ENCODE measurements at places on chromosomes 2 and 18.

DNA sequence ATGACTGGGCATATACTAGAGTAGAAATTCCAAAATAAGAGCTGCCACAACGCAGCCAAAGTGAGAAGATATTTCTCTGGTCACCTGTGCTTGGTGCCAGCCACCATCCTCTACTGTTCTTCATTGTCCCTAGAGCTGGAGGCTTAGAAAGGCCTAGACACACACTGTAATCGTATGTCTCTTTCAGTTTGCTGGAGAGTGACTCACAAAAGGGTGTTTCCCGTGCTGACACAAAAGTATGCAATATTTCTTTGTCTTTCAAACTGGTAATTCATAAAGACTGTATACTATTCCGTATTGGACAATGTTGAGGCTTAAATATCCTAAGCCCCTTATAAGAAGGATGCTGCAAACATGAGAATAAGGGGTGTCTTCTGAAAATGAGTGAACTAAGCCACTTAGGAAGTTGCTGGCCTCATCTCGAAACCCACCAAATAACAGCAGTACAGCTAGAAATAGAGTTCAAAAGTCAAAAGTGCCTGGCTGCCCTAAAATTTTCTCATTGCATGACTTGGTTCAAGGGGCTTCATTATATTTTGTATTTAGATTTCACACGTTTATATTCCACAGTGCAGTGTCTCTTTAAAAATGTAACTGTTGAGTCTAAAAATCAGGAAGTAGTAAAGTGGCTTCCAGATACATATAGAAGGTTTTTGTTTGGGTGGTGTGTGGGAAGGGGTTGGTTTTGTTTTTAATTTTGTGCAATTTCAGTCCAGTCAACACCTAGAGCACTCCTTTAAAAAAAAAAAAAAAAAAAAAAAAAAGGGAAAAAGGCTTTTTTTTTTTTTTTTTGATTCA is 601.1 kb downstream of the ARHGAP15 start:
- peak; percentile 27 for DNase-seq

- no peak for DNase-seq
Measured at GRCh38 chr2:72106978-72107377, 40.7 kb downstream of the CYP26B1 start.

GRCh38 chr2:3611589-3611988 is 16.7 kb downstream of the COLEC11 start:
- no peak for DNase-seq

DNA sequence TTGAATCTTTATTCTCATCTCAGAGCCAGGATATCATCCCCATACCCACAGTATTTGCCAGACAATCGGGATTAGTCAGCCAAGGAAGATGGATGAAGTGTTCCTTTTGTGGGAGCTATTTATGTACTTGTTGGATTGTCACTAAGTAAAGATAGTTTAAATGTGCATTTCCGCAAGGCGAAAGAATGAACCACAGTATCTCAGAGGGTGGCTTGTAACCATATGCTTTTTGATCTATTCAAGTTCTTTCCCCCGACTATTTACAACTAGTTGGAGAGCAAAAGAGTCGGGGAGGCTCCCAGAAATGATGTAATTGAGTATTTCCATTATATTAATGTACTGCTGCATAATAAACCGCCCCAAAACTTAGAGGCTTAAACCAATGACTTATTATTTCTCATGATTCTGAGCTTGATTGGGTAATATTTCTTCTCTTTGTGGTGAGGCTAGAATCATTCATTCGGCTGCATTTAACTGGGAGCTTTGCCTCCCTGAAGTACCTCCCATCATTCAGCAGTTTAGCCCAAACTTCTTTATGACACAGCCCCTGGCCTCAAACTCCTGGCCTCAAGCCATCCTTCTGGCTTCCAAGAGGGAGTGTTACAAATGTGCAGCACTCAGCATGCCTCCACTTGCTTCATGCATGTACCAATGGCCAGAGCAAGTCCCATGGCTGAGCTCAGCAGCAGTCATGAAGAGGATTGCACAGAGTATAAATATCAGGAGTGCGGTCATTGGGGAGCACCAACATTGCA is 423.7 kb downstream of the METTL4 start:
- DNase-seq: no peak

DNA sequence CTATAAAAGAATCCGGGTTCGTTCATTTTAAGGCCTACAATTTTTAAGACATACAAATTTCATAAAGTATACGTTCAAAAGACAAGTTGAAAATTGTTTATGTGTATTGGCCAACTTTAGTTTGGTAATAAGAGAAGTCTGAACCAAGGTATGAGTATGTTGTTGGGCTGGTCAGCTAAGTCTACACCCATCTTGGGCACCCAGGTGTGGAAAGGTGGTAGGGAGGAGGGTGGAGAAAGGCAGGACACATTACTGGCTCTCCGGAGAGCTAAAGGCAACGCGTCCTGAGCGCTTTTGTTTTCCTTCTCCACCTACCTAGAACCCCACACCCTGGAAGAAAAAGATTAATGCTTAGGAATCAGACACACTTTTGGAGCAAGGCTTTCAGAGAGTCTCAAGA is 899 bp upstream of the PELI1 start:
- no peak for DNase-seq

DNA sequence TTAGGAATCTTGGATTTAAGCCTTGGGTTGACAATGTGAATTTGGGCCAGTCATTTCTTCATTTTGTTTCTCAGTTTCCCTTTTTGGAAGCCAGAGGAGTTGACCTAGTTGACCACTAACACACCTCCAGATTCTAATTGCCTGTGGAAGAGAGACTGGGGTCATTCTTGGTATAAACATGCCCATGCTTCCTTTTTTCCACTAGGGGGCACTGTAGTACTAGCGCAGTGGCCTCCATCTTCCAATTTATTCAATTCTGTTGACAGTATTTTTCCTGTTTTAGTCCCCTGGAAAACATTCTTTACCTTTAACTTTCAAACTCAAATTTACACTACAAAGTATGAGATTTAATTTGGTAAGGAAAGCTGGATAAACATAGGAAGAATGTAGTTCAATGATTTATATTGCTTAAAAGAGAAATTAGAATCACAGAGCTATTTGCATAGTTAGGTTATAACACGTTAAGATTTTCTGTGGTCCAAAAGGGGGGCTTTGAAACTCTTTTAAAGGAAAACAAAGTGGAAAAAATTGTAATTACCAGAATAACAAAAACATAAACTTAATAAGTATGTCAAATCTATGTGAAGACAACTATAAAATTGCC is 57.5 kb upstream of the AGPS start:
- peak; percentile 5 for DNase-seq

- DNase-seq: no peak
Measured at GRCh38 chr18:21141668-21142422, 30.2 kb upstream of the ROCK1 start.

DNA sequence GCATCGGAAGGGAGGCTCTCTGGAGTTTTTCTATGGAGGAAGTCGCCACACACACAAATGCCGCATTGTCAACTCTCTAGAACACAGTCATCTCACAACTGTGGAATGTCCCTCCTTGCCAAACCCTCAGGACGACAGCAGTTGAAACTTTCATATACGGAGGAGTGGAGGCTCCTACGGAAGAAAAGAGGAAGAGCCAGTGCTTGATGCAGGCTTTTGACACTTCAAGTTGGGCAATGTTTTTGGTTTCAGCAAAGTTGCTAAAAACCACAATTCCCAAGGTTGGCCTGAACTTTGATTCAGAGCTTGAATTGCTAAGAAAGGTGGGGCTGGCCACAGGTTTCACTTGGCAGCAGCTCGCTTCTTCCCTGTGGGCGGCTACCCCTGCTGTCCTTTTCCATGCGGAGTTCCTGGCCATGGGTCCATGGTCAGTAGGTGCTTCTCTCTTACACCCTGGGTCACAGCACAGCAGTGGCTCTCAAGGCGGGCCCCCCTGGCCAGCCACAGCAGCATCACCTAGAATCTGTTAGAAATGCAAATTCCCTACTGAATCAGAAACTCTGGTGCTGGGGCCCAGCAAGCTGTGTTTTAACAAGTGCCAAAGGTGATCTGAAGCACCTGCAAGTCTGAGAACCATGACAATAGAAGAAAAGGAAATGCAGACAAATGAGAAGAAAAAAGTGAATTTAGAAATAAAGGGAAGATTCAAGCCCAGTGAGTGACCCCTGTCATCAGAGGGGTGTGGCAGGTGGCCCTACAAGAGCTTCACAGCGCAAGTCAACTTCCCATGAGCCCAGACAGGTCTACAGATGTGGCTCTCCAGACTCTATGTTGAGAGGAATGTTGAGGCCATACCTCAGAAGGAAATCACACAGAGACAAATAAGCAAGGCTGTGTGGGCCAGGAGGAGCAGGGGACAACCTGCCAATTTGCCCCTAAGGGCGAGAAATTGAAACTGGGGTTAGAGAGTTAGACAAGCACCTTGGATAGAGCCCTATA is 856.4 kb downstream of the RNF144A start:
- peak; percentile 64 for DNase-seq

GRCh38 chr2:104250635-104251034 is 603.3 kb upstream of the POU3F3 start:
- no peak for DNase-seq

GRCh38 chr18:78430131-78430758 is 549.4 kb upstream of the SALL3 start:
- DNase-seq: no peak

GRCh38 chr2:41869542-41870264 is 178.1 kb upstream of the PKDCC start:
- DNase-seq: peak; percentile 19

DNA sequence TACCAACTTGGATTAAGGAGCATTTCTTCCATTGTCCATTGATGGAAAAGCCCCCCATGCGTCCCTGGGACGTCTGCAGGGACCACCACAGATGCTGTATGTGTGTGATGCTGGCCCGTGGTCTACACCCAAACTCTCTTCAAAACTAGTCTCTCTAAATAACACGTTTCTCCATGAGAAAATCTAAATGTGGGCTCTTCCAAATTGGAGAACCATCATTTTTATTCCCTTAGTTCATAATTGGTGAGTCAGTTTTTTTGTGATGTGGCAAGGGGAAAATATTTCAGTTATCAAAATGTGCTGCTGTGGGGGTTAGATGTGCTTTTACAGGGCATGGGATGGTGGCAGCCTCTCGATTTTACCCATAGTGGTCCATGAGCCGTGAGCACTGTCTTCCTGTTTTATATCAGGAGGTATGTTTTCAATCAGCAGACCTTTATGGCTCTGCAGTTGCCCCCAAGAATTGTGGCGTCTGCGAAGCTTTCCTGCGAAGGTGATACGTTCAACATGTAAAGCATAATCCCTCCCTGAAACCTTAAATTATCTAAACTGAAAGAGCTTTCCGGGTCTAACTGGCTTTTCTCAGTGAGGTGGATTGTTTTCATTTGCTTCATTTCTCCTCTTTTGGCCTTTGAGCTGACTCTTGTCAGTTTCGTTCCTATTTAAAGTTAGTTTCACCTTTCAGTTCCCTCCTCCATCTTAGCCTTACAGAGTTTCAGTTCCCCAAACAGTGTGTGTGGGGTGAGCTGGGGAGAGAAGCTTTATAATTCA is 78.4 kb downstream of the SETBP1 start:
- DNase-seq: peak; percentile 94

- no peak for DNase-seq
Measured at GRCh38 chr2:126510356-126510755, 145.6 kb upstream of the GYPC start.

DNA sequence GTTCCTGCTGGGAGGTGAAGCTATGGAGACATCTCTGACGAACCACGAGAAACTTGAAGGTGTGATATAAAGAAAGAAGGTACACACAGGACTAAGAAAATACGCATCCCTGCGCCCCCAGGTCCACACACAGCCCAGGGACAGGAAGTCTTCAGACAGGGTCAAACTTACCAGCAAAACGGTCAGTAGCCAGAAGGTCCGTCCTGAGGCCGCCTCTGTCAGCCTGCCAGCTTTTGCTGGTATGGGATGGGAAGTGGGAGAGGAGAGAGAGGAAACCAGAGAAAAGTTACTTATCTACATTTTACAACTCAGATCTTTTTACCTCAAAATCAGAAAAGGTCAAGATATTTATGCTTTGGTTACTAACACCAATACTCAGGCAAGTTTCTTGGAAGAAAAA is 47.2 kb downstream of the HDLBP start:
- DNase-seq: no peak

DNA sequence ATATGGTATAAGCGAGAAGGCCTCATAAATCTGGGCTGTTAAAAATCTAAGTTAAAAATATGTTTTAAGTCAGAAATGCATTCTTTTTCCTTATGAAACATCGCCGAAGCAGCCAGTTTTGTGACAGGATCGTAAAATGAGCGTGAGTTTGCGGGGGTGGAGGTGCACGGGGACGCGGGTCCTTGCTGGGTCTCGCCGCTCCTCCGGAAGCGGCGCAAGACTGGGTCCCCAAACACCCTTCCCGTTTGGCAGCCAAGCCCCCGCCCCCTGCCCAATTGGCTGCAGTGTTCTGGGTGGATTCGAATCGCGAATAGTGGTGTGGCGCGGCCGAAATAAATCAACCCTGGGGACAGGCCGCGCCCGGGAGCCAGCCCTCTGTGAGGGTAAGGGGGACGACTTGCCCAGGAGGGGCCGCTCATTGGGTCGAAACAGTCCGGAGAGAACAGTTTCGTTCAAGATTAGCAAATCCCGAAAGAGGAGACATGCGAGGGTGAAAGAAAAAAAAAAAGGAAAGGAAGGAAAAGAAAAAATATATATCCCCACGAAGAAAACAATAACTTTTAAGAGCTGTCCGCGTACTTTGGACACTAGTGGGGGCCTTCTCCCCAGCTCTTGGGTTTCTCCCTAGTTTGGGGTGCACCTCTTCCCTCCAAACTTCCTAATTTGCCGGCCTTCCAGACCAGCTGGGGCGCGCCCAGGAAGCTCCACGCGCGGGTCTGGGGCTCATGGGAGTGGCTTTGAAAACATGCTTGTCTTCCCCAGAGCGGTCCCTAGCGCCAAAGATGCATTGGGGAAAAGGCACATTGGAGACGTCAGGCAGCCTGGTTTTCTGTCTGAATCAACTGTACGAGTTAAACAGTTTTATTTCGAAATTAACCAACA is 3.1 kb upstream of the GATA6 start:
- DNase-seq: no peak

DNA sequence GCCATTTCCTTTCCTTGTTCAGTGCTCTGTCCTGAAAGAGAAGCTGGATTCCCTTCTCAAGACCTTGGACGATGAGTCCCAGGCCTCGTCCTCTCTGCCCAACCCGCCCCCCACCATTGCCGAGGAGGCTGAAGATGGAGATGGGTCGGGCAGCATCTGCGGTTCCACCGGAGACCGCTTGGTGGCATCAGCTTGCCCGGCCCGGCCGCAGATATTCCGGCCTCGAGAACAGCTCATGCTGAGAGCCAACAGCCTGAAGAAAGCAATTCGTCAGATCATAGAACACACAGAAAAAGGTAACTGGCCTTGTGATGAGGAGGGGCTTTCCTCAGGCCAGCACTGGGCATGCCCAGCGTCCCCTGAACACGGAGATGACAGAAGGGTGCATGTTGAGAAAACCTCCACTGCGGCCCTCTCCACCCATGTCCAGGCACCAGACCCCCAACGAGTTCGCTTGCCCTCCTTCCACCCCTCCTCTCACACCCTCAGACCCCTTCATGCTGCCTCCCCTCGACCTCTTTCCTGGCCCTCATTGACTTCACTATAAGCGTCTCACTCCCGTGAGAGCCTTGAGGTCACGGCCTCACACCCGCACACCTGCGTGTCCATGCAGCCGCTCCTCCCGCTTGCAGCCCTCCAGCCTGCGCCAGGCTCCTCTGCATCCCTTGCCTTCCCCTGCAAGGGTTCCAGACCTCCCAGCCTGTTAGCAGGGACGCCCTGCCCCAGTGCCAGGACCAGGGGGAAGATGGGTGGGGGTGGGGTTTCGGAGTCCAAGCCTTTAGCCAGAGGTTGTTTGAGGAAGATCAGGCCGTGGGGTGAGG is 95.0 kb downstream of the DGKD start:
- DNase-seq: no peak

- no peak for DNase-seq
Measured at GRCh38 chr2:64394153-64394552, 59.8 kb upstream of the LGALSL start.

- no peak for DNase-seq
Measured at GRCh38 chr2:25405611-25406295, 64.0 kb upstream of the DNMT3A start.

GRCh38 chr2:68059784-68060525 is 2.8 kb downstream of the C1D start:
- DNase-seq: no peak

All from GM12864 (cell line).